Fibroblast of skin of right quadriceps (primary cell): ENCODE measurements at places on chromosomes 11 and 22.
A peak's percentile ranks its signal among the peaks of the same experiment; 100 is the strongest.

GRCh38 chr22:31583861-31584485 is 78.0 kb downstream of the PISD start:
- DNase-seq: peak; percentile 64

GRCh38 chr11:114384487-114384886 is 15.8 kb downstream of the C11orf71 start:
- DNase-seq: no peak

- no peak for DNase-seq
Measured at GRCh38 chr11:133984828-133985227, 28.1 kb upstream of the IGSF9B start.

DNA sequence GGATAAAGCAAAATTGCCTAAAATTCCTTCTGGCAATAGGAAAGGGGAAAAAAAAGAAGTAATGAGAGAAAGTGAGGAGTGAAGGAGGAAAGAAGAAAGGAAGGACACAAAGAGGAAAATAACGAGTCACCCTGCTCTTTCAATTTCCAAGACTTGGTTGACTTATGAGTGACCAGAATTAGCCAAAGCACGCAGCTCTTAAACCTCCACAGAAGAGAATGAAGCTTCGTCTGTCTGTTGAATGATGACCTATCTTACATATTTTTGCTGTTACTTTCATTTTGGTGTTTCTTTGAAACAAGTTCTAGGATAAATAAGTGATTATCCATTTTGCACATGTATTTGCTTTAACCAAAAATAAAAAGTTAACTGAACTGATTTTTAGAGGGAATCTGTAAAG is 728 bp downstream of the MMP27 start:
- no peak for DNase-seq

- no peak for DNase-seq
Measured at GRCh38 chr11:120605469-120605868, 93.9 kb downstream of the GRIK4 start.

DNA sequence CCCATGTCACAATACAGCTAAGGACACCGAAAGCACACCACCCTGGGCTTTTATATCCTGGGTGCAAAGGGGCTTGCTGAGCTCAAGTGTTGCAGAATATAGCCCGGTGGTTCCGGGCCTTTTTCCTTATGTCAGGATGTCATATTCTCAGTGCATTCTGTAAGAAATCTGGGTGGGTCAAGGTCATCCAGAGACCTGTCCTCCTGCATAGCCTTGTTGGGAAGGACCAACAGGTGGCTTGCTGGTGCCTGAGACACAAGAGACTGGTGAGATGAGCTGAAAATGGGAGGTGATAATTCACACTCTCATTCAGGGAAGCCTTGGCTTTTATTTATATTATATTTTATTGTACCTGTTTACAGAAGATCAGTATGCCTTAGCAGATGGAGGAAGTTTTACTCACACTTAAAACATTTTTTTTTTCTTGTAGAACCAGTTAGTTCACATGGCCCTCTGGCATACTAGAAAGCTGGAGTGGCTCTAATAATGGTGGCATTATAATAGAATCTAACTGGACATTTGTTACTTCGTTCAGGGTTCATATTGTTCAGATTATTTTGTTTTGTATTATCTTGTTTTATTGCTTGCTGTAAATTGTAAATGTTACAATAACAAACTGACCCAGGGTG is 14.6 kb upstream of the TMEM123 start:
- DNase-seq: no peak

- DNase-seq: no peak
Measured at GRCh38 chr11:2585566-2586086, 114.2 kb downstream of the KCNQ1OT1 start.

DNA sequence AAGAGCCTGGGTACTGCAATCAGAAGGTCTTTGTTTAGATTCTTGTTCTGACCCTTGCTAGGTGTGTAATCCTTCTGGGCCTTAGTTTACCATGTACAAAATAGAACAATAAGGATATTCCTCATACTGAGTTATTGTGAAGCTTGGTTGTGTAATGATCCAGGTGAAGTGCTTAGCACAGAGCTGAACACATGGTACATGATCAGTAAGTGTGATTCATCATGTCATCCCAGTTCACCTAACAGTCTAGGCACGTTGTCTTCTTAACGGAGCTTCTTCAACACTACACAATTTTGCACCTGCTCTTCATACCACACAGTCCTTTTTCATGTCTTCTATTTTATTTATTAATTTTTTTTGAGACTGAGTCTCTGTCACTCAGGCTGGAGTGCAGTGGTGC is 234.3 kb upstream of the TENM4 start:
- no peak for DNase-seq

DNA sequence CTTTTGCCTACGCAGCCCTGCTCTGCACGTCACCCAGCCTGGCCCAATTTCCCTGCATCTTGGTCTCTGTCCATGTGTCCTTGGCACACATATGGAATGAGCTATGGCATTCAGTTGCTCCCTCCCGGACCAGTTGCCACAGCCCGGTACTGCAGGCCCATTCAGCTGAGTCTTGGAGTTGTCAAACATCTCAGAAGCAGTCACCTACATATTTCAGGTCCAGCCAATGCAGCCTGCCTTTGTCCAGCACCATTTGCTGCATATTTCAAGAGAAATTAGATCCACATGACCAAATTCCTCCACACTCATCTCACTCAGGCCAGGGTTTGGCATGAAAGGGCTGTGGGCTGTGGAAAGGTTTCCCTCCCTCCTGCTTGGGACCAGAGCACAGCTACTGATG is 76.8 kb downstream of the MN1 start:
- DNase-seq: peak; percentile 31

- peak; percentile 8 for DNase-seq
Measured at GRCh38 chr11:15923183-15923582, 433.2 kb downstream of the SOX6 start.

- no peak for DNase-seq
Measured at GRCh38 chr11:8357505-8357888, 93.8 kb upstream of the LMO1 start.

GRCh38 chr11:104152941-104153505 is 10.9 kb downstream of the PDGFD start:
- no peak for DNase-seq

- peak; percentile 74 for DNase-seq
Measured at GRCh38 chr11:45411228-45411946, 125.2 kb upstream of the SYT13 start.

DNA sequence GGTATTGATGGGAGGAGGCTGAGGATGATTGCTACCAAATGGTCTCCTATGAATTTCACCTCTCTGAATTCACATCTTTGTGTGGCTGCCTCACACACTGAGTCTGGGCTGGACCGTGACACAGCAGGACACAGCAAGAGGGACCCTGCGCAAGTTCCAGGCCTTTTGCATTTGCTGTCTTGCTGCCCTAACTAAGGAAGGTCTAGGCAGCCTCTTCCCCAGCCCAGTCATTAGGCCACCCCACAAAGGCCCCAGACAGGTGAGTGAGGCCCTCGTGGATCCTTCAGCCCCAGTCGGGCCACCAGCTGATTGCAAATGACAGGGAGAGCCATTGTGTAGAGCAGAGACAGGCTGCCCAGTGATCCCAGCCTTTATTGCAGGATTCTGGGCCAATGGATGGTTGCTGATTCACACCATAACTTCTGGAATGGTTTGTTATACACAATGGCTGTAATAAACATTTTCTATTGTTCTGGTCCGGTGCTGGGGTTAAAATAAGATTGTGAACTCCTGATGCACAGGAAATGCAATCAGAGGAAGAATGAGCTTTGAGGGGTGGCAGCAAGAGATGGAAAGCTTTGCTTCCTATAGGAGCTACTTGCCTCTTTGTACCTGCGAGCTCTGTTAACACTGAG is 28.5 kb upstream of the CSNK2A3 start:
- no peak for DNase-seq

DNA sequence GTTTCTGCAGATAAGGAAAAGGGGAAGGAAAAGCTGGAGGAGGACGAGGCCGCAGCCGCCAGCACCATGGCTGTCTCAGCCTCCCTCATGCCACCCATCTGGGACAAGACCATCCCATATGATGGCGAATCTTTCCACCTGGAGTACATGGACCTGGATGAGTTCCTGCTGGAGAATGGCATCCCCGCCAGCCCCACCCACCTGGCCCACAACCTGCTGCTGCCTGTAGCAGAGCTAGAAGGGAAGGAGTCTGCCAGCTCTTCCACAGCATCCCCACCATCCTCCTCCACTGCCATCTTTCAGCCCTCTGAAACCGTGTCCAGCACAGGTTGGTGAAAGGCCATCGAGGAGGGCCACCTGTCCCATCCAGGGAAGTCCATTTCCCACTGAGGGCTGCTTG is 5.6 kb downstream of the TEF start:
- DNase-seq: no peak

GRCh38 chr11:11966826-11967668 is 41.4 kb downstream of the DKK3 start:
- no peak for DNase-seq
